ENCODE measurements at places on chromosomes 3 and 15.

DNA sequence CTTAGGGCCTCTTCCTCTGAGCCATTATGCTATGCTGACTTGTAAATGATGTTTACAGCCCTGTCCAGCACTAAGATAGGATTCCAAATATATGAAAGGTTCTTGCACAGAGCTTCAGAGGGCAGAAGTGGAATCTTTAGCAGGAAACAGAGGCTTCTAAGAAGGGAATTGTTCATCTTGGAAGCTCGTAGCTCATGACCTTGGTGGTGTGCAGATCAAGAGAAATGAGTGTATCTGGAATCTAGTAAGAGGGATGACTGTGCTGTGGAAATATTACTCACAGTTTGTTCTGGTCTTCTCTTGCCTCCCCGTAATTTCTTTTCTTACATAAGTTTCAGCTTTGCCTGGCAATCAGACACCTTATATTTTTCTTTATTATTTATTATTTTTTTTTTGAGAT, 175.8 kb downstream of the SPATA16 start:
- DNase-seq, result no peak

DNA sequence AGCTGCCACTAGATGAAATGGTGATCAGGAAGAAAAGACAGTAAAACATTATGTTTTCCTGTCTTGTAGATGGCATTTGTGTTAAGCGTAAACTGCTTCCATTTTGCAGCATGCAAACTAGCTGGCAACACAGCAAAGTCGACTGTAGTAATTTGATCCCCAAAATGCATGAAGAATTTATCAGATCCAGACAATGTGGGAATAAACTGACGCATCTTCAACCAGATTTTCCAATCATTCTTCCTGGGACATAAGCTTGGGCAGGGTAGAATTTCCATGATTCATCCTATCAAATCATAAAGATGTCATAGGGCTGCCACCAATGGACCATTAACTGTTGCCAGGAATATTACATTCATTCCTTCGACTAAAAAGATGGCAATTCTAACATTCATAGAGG, 260.3 kb downstream of the ERC2 start:
- DNase-seq, result no peak

DNA sequence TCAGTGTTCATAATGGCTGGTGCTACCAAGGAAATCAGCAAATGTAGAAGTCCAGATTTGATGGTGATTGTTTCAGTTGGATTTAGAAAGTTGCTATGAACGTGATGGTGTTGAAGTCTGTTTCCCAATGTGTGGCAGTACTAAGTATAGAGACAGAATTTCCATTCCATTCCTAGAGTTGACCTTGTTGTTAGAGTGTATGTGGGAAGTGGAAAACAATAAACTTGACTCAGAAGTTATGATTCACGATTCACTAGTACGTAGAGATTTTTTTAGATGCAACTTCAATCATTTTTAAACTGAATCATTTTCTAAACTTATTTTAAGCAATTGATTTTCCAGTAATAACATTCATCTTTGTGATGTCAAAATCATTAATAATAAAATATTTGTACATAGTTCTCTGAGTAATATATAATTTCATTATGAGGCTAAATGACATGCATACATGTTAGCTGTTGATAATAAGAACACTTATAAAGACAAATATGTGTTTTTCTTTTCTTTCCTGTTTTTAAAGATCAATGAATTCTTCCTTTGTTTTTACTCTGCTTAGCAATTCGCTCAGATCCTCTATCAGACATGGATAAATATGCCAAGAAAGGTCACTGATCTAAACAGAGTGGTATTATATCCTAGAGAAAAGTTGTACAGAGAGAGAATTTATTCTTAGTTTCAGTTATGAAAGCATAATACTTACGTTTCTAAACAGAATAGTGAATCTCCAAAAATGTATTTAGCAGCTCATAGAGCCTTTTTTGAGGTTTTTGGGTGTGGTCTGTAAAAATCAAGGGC, 108.8 kb upstream of the GPR149 start:
- no peak for DNase-seq

GRCh38 chr3:122365073-122365472, 18.0 kb downstream of the MIX23 start:
- DNase-seq, result no peak

DNA sequence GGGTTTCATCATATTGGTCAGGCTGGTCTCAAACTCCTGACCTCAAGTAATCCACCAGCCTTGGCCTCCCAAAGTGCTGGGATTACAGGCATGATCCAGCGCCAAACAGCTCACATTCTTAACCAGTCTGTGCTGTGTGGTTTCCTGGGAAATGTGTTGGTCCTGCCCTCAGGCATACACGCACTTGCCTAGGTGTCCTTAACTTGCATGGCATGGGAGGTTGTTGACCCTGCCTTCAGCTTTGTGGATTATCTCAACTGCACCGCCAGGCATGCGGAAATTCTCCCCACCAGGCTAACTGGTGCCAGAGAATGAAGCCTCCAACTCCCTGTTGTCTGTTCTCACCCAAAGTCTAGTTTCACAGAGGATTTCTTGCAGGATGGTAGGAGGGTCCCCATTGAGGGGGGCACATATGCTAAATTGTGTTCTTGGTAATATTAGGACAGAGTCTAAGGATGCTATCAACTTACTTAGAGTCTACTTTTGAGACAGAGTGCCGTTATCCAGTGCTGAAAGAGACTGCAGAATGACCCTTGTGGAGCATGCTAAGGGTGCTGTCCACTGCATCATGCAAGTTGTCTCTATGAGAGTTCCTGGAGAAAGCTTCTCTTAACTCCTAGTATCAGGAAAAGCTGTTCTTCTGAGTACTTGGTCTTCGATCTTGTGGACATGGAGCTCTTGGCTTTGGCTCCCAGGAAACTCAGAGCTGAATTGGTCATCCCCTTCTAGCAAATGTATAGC, 61.6 kb upstream of the EIF1B start:
- DNase-seq, result no peak

GRCh38 chr3:100402891-100403290, 1.6 kb downstream of the LNP1 start:
- no peak for DNase-seq

DNA sequence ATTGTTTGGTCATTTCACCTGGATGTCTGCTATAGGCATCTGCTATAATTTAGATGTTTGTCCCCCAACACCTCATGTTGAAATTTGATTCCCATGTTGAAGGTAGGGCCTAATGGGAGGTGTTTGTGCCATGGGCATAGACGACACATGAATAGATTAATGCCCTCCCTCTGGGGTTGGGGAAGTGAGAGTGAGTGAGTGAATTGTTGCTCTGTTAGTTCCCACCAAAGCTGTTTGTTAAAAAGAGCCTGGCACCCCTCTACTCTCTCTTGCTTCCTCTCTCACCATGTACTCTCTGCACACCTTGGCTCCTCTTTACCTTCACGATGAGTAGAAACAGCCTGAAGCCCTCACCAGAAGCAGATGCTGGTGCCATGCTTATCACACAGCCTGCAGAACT, 23.9 kb upstream of the SORD start:
- DNase-seq, result no peak

- DNase-seq, result no peak
Measured at GRCh38 chr3:121295979-121296378, 249.8 kb downstream of the POLQ start.

- no peak for DNase-seq
Measured at GRCh38 chr3:5186089-5186857, 1.2 kb upstream of the EDEM1 start.

- no peak for DNase-seq
Measured at GRCh38 chr3:8982509-8982908, 19.2 kb upstream of the RAD18 start.

DNA sequence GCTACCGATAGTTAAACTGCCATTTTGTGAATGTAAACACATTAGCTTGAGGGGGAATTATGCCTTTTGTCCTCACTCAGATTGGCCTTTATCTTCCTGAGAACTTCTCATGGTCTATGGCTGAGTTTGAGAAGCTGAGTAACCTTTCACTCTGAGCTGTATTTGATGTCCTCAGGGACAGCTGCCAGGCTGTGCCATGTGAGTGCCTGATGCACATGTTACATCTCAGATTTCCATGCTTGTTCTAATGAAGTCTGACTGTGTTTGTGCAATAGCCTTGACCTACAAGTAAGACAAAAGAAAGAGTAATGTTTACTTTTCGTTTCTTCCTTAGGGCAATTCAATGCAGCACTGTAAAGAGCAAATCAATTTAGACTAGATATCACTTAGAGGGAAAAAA, 44.1 kb upstream of the ARL6 start:
- DNase-seq, result no peak

DNA sequence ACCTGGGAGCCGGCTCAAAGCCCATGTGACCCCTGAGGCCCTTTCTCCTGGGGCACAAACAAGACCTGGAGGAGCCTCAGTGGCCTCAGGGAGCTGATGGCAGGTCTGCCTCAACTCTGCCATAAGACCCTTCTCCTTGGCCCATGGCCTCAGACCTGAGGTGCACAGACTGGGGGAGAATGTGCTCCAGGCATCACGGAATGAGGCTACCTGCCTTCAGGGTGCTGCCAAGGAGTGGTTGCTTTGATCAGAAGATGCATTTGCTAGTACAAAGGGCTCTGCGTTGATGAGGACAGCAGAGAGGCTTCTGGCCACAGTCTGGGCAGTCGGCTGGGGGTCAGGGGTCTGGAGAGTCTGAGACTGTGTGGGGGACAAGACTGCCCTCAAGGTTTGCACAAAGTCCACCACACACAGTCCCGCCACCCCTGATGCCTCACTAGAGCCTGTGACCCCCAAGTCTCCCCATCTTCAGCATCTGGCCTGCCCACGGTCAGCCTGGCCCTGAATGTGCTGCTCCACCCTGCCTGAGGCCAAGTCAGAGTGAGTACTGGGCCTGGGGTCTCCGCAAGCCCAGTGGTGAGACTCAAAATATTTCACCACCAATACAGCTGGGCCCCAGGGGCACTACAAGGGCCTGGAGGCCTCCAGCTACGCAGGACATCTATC, 26.6 kb downstream of the ALDH1L1 start:
- DNase-seq, result no peak

DNA sequence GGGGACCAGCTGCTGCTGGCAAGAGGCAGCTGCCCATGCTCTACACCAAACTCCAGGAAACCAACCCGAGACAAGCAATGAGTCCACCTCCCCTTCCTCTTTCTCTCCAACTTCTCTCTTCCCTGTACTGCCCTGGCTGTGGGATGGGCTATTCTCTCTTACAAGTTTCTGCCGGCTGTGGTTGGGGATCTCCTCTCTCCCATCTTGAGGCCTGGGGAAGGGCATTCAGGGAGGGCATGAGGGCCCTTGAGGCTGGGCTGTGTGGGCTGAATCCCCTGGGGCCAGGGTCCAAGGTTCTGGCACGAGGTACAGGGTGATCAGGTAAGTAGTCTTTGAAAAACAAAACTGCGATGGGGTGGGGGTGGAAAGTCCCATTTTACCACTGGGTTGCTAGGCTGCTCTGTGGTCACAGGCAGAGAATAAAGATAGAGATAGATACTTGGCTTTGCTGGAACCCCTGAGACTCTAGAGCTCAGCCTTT, 32.3 kb upstream of the CTSH start:
- no peak for DNase-seq

GRCh38 chr15:45179221-45179985, 8.4 kb downstream of the SHF start:
- peak; percentile 47 for DNase-seq

DNA sequence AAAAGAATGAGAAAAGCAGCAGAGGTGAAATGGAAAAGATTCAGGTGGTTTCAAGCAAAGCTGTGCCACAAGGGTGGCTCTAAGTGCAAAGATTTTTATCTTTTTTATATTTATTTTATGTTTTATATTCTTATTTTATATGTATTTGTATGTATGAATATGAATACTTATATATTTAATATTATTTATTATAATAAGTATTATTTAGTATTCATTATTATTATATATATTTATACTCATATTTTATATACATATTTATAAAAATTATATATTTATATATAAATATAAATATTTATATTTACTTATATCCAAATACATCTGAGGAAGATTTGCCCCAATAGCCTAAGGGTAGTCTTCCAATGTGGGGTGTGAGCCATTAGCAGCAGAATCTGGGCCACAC, 1002.0 kb downstream of the CADM2 start:
- no peak for DNase-seq

- no peak for DNase-seq
Measured at GRCh38 chr3:148758303-148758884, 60.7 kb downstream of the AGTR1 start.

DNA sequence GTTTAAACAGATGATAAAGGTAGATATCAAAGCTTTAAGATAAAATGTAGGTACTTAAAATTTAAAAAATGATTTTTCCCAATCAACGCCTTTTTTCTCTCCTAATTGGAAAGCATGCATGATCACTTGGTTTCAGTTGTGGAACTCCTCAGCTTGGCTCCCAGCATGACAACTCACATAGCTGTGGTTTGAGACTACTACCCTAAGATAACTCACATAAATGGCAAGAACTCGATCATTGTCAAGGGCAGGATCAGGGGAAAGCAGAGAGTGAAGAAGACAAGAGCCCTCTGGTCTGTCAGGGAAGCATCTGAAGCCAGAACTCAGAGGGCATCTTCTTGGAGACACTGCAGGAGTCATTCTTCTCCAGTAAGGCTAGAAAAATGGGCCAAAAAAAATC, 516.7 kb downstream of the NTRK3 start:
- no peak for DNase-seq

DNA sequence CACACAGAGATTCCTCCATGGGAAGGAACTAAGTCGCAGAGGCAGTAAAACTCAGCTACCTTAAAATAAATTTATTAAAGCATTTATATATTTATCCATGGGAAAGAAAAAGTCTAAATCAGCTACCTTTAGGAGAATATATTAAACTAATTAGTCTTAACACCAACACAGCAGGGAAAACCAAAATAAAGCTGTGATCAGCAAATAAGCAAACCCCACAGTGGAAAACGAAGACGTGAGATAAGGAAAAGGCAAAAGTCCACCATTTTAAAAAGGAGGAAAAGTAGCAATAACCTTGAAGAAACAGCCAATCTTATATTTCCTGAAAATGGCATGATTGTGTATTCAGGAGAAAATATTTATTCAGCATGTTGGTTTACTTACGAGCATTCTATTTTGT, 473.0 kb upstream of the ROBO2 start:
- no peak for DNase-seq

Data from stimulated activated CD4-positive, alpha-beta T cell treated with anti-CD3 and anti-CD28 coated beads, Interleukin-1b, Interleukin-23, amount 100 ng/mL, for 4 hours (primary cell).